ENCODE measurements at places on chromosomes 5 and 9.
A peak's percentile ranks its signal among the peaks of the same experiment; 100 is the strongest.

- no peak for DNase-seq
Observed at GRCh38 chr5:77558266-77558665, 66.2 kb upstream of the WDR41 start.

DNA sequence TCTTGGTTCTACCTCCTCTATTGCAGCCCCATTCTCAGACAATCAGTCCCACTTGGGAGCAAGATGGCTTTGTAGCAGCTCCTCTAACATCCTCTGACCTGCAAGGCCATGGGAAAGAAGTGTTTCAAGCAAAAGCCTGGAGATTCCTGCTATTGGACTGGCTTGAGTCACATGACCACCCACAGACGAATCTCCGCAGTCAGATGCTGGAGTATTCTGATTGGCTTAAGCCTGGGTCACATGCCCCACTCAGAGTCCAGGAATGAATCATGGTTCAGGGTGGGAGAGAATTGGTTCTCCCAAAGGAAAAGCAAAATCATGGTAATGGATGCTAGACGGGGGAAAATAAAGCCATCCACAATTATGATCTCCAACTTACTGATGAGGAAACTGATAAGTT lies 22.6 kb upstream of the LMX1B start:
- DNase-seq, result no peak

DNA sequence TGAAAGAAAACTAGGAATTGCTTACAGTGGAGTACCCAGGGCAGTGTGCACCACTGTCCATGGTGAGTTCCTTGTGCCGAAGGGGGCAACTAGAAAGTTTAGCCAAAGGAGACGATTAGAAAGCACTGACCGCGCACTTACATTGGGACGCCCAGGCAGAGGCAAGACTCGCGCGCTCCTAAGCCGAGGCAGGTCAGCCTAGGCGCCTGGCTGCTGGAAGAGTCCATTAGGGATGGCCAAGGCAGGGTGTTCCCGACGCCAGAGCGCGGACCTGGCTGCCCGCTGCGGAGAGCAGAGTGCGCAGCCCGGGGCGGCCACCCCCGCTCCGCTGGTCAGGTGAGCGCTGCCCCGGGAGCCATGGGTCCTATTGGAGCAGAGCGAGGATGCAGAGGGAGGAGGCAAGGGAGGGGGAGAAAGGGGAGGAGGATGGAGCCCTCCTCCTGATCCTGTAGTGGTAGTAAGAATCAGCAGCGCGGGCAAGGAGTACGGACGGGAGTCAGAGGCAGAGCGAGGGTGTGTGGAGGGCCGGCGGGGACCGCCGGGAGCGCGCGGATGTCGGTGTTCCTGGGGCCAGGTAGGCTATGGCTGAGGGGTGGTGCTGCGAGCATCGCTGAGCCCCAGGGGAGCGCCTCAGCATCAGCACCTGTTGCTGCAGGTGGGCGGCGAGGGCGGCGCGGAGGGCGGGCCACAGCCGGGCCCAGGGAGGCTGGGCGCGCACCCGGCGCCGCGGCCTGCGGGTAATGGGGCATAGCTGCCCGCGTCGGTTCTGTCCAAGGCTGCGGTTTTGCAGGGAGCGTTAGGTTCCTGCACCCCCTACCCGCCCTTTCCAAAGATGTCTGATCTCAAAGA lies at the start of gene ADGRV1:
Gene ADGRV1 (plus strand): TSS at position 454 of the 849 bp plus-strand sequence. CDS start 99 bp downstream, at position 553.
- DNase-seq, result peak; percentile 32

GRCh38 chr5:156241266-156241665 lies 85.7 kb upstream of the SGCD start:
- no peak for DNase-seq

DNA sequence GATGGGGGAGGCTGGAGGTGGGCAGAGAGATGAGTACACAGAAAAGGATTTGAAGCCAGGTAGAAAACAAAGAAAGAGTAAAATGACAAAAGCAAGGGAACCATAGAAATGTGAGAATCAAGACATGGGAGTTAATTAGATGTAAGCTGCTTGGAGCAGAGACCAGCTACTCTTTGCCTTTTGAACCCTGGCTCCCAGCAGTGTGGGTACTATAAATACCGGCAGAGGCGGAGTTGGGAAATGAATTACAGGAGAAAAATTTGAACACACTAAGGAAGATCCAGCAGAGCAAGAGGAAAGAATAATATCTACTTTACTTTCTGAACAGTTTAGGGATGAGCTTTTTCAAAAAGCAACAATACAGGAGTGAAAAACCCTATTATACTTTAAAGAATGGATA lies 36.5 kb downstream of the KIF24 start:
- no peak for DNase-seq

GRCh38 chr9:129278391-129279237 lies 100.6 kb upstream of the IER5L start:
- DNase-seq, result no peak

DNA sequence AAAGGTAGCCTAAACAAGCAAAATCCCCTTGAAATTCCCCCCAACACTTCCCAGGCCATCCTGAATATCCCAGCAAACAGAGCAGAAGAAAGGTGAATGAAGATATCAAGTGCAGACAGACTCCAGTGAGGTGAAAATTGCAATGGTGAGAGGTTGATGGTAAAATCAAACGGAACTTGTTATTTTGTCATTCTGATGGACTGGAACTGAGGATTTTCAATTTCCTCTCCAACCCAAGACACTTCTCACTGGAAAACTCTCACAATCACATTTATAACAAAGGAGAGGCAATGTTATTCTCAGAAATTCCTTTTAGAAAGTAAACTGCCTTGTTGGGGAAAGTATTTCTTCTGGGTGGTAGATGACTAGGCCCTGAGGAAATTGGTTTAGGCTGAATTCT lies 412.4 kb upstream of the C9orf72 start:
- DNase-seq, result no peak

DNA sequence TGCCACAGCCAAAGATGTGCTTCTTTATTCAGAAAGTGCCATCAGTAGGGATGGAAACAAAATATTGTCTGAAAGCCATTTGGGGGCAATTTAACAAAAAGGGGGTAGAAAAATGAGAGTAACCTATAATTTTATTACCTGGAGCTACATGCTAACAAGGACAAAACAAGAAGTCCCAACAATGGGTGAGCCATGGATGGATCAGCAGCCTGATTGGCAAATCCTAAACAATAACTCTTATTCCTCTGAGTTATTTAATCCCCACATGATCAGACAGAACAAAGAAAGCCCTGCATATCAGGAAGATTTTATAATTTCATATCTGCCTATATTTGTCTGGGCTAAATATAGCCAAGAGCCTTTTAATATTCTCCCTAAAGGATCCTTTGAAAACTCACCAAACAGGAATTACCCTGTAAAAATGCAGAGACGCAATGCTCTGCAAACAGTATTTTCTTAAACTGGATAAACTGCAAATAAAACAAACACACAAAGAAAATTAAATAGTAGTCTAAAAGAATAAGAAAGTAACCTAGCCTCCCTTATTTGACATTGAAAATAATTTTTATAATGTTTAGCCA lies 483.4 kb downstream of the ZNF608 start:
- no peak for DNase-seq

DNA sequence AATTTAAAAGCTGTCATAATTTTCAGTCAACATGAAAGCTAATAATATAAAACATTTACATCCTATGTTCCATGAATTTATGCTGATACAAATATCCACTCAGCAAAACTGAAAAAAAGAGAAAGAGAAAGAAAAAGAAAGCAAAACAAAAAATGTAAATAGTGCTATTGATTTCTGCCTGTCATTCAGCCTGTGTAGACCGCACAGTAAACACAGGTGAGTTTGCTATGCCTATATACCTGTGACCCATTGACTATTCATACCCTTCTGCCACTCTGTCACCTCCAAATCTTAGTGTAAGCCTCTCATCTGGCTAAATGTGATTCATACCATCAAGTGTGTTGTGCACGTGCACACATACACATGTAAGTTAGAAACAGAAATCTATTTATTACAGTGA lies 359.0 kb upstream of the RORB start:
- DNase-seq, result no peak

GRCh38 chr5:74199005-74199404 lies 441.5 kb downstream of the ENC1 start:
- DNase-seq, result no peak

- DNase-seq, result no peak
Observed at GRCh38 chr5:133696782-133697507, 84.6 kb upstream of the FSTL4 start.

DNA sequence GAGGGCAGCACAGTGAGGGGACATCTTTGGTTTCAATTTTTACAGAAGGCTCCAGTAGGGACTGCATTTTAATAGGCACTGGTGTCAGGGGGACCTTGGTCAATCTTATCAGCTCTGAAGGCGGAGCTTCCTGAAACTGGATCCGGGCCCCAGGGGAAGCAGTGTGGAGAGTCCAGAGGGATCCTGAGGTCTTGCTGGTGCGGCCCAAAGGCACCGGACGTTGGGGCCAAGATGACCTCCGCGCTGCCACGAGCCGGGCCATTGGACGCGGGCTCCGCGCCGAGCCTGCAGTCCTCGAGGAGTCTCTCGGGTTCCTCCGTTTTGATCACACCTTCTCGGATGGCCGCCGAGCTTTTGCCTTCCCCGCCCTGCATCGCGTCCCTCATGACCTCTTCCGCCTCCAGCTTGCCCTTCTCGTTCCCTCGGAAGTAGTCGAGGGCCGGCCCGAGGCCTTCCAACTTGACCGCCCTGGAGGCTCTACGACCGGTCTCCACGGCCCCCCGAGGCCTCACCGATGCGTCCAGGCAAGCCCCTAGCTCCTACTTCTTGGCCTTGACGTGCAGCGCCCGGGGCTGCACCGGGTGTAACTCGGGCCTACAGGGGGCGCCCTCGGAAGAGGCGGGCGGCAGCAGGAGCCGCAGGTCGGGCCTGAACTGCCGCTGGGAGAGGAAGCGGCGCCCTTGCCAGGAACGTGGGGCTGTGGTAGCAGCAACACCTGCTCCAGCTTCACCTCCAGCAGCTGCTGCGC lies 18.8 kb downstream of the C5orf52 start:
- DNase-seq, result no peak

DNA sequence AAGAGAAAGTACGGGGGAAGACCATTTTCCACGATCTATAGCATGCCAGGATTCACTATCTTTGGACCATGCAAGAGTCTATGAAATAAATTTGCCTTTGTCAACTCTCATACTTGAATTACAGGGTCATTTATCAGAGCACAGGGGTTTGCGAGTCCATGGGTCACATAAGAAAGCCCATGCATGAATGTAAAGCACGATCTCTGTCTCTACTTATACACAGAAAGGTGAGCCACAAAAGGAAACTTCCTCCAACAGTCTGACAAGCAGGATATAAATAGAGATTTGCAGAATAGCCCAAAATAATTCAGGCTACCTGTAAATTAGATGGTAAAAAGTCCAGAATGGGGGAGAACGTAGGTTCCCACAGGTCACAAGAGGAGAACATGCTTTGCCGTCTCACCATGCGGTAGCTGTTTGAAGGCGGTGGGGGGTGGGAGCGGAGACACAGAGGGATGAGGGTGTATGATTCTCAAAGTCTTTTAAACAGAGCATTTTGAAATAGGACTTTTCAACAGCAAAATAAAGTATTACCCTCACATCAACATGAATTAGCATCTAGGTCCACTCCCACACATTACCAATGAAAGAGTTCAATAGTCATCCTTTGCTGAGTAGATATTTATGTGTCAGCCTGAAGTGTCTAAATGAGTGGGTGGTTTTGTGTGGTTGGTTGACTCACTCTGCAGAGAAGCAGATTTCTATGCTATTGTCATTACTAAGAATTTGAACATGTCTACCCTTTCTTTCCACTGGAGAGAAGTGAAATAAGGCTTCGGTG lies 279.7 kb downstream of the EBF1 start:
- no peak for DNase-seq

DNA sequence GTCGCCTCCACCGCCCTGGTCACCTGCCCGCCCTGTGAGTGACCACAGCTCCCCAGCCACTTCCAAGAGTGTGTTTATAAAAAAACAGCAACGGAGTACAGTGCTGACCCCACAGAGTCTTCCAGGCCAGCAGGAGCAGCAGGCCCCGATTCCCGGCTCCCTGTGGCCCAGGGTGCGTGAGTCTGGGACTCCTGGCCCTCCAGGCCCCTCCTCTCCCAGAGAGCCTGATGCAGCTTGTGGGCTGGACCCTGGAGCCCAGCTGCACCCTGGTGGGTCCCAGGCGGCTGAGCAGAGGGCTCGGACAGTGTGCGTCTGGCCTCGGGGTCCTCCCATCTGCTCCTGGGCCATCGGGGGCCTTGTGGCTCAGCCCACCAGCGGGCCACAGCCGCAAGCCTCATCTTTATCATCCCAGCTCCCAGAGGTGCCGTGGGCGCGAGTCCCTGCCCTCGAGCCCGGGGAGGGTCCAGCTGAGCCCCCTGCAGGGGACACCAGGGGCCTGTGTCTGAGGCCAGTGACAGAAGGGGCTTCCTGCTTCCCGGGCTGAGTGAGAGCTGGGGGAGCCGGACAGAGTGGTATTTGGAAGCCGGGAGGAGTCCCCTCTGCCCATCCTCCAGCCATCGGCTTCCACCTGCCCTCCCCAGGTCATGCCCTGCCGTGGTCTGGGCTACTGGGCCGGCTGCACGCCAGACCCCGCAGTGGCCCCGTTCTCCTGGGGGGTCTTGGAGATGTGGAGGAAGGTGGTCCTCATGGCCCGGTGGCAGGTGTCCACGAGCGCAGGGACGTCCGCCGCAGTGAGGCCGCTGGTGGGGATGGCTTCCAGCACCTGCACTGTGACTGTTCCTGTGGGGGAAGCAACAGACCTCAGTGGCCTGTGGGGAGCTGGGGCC lies 10.6 kb downstream of the EGFL7 start:
- DNase-seq, result no peak

All from left cardiac atrium (tissue), 4 donors.